Large intestine (tissue), 12 donors: ENCODE measurements at places on chromosomes 5 and 9. TPM values are rescaled to one million over a fixed set of nuclear protein-coding genes. Genes with fewer than 3 reads are reported as not detected.

DNA sequence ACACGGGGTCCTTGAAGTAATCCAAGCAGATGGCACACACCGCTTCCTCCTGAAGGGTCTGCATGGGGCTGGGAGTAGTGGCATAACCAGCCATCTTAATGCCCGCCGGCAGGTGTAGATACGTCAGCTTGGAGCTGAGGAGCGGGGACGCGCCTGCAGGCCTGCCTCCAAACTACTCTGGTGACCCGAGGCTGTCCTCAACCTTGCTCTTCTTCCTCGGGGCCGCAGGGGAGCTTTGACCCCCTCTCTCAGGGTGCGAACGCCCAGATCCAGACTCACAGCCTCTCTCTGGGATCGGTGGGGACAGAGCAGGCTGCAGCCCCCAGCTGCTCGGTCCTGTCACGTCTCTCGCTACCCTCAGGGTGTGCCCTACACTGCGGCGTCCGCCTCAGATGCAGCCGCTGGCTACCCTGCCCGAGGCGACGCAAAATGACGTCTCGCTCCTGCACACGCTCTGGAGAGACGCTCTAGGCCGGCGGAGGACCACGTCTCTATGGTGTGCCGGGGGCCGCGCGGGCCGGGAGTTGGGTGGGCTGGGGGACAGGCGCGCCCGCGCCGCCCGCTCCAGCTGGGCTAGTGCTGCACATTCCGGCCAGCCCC is at the start of gene TRIM52:
Gene TRIM52, minus strand, starts transcription at position 424 of the 600 bp plus-strand sequence. Its CDS starts 330 bp downstream, at position 94.
- peak; percentile 95 for DNase-seq

DNA sequence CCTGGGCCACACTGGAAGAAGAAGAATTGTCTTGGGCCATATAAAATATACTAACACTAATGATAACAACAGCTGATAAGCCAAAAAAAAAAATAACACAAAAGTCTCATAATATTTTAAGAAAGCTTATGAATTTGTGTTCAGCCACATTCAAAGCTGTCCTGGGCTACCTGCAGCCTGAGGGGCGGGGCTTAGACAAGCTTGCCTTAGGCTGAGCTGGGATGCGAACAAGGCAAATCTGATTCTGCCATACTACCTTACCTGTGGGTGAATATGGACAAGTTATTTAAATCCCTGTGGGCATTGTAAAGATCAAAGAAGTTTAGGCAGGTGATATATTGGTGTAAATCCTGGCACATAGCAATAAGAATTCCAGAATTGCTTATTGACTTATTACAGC is 212.3 kb upstream of the ATP10B start:
- no peak for DNase-seq

GRCh38 chr5:141493500-141494422 is 4.9 kb downstream of the PCDHGC5 start:
- DNase-seq, result no peak

DNA sequence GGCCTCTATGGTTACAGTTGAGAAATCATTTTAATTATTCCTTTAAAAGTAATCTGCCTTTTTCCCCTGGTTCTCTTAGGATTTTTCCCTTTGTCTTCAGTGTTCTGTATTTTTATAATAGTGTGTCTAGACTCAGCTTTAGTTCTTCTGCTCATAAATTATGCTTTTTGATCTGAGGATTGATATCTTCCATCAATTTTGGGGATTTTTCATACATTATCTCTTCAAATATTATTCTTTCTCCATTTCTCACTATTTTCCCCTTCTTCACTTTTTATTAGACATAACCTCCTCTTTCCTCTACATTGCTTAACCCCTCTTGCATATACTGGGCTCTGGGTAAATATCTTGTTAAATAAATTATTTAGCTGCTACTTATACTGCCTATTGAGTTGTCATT is 36.3 kb upstream of the IL13 start:
- DNase-seq, result no peak

MSX2 gene
- 1.7 TPM for polyA plus RNA-seq

GRCh38 chr9:13090628-13091027 is 188.9 kb downstream of the MPDZ start:
- no peak for DNase-seq

- DNase-seq, result no peak
Observed at GRCh38 chr9:84513473-84513872, 156.1 kb upstream of the NTRK2 start.

- DNase-seq, result peak; percentile 76
Observed at GRCh38 chr5:157143127-157143971, 684 bp upstream of the MED7 start.

WNT8A gene
- not detected for polyA plus RNA-seq

SPINK7 gene
- 0.06 TPM for polyA plus RNA-seq

GRCh38 chr9:132898051-132898450 is 19.4 kb downstream of the SPACA9 start:
- DNase-seq, result no peak

NEURL1B gene
- 13.5 TPM for polyA plus RNA-seq

DNA sequence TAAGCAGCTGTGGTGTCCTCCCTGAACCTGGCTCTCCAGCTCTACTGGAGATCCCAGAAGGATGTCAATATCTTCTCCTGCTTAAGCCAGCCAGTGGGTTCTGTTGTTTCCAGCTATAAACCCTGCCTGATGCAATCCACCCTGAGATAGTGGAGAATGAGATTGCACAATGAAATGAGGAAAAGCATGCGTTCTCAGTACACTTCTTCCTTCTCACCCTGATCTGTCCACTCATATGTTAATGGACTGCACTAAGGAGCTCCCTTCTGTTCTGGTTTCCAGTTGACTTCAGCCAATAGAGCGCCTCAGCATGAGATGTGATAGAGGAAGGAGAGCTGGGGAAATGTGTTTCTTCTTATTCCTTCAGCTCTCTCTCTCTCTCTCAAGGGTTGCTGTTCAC is 40.0 kb upstream of the CDH6 start:
- DNase-seq, result peak; percentile 70

GRCh38 chr9:122115176-122116035 is 22.3 kb upstream of the TTLL11 start:
- DNase-seq, result no peak

- DNase-seq, result no peak
Observed at GRCh38 chr9:5559659-5560058, 49.3 kb downstream of the PDCD1LG2 start.

TPPP gene
- polyA plus RNA-seq, result 8.8 TPM

- DNase-seq, result no peak
Observed at GRCh38 chr9:86351880-86352279, 2.3 kb downstream of the TUT7 start.

- peak; percentile 14 for DNase-seq
Observed at GRCh38 chr9:129347316-129348120, 169.5 kb upstream of the IER5L start.

CCL21 gene
- polyA plus RNA-seq, result 60.4 TPM

GRCh38 chr5:167489202-167489601 is 802.2 kb upstream of the WWC1 start:
- no peak for DNase-seq

- DNase-seq, result no peak
Observed at GRCh38 chr9:19386502-19387044, 6.5 kb upstream of the RPS6 start.

- DNase-seq, result no peak
Observed at GRCh38 chr5:42636425-42636824, 120.2 kb upstream of the CCDC152 start.

TNFSF8 gene
- 0.25 TPM for polyA plus RNA-seq

GRCh38 chr5:2686321-2687124 is 65.0 kb downstream of the IRX2 start:
- DNase-seq, result no peak

DNA sequence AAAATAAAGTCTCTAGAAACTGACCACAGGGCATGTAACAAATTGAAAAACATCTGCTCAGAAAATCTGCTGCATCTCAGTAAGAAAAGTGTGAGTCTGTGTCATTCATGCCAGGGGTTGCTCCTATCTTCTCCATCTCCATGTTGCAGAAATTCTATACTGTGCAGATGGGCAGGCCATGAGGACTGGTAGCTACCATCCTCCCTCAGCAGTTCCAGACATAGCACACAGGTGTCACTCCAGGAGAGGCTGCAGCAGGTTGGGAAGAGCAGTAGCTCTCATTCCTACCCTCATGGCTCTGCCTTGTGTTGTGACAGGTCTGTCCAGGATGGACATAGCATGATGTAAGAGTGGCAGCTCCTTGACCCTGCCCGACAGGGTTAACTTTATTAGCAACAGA is 173.4 kb downstream of the NDUFS4 start:
- no peak for DNase-seq

GRCh38 chr5:20605732-20606525 is 617.9 kb upstream of the CDH18 start:
- DNase-seq, result no peak

DNA sequence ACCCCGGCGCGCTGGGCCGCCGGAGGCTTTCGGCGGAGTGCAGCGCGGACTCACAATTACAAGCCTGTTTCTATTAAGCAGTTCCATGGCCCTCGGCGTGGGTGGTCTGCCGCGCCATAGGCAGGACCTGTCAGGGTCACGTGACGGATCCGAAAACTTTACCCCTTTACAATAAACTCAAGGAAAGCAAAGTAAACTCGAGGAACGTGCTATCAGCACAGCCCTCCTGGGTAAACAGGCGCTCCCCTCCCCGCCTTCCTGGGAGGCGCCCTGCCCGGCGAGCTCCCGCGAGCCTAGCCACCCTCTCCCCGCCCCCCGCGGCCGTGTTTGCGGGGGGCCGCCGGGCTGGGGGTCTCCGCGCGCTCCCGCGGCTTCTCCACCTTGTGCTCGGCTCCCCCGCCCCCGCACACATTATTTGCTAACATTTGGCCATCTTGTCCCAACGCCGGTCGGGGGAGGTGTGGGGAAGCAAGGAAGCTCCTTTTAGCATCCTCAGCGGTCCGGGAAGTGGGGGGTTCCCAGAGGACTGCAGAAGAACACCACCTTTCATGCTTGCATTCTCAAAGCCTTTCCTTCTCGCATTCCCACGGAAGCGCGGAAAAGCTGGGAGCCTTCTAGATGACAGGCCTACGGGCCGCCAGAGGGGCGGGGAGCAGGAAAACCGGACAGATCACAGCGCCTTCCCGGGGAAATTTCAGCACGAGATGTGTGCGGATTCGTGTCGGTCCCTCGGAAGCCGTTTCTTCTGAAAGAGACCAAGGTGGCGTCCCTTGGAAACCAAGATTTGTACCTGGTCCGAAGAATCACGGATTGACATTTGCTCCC is at the start of gene PTCH1:
Gene PTCH1, minus strand, starts transcription at position 238 of the 825 bp plus-strand sequence.
- DNase-seq, result peak; percentile 88

GRCh38 chr9:12085399-12085798 is 607.8 kb upstream of the TYRP1 start:
- no peak for DNase-seq

- DNase-seq, result no peak
Observed at GRCh38 chr5:163022582-163023128, 414.7 kb upstream of the CCNG1 start.

GRCh38 chr5:406041-406440 is 36.9 kb upstream of the EXOC3 start:
- DNase-seq, result no peak

DNA sequence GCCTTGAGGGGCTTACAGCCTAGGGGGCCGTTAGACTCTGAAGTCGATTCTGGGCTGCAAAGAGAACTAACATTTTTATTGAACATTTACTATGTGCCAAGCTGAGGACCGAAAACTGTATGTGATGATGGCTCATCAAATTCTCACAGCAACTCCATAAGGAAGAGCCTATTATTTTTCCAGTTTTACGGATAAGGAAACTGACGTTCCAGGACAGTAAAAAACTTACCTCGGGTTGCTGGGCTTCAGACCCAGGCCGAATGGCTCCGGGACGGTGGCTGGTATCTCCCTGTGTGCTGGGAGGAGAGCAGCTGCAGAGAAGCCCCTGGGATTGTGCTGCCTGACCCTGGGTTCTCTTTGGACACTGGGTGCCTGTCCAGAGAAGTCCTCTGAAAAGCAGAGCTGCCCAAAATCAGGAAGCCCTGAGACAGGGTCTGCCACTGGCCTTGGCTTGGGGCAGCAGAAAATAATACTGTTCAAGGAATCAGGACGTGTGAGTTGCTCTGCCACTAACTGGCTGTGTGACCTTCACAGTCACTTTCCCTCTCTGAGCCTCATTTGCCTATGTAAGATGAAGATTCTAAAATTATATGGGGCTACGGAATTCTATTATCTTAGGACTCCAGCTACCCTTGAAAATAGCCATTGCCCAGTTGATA is 116.3 kb upstream of the CPEB4 start:
- no peak for DNase-seq

DNA sequence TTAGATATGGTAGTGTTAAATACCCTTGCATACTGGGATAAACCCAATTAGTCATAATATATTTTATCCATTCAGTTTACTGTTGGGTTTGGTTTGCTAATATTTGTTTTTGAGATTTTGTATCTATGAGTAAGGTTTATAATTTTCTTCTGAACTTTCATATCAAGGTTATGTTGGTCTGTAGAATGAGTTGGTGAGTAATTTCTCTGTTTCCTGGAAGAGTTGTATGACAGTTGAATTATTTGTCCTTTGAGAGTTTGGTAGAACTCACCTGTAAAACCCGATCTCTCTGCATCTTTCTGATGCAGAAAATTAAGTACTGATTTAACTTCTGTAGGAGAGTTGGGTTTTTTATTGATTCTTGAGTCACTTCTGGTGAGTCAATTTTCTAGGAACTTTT is 20.4 kb downstream of the DDX4 start:
- no peak for DNase-seq

DNA sequence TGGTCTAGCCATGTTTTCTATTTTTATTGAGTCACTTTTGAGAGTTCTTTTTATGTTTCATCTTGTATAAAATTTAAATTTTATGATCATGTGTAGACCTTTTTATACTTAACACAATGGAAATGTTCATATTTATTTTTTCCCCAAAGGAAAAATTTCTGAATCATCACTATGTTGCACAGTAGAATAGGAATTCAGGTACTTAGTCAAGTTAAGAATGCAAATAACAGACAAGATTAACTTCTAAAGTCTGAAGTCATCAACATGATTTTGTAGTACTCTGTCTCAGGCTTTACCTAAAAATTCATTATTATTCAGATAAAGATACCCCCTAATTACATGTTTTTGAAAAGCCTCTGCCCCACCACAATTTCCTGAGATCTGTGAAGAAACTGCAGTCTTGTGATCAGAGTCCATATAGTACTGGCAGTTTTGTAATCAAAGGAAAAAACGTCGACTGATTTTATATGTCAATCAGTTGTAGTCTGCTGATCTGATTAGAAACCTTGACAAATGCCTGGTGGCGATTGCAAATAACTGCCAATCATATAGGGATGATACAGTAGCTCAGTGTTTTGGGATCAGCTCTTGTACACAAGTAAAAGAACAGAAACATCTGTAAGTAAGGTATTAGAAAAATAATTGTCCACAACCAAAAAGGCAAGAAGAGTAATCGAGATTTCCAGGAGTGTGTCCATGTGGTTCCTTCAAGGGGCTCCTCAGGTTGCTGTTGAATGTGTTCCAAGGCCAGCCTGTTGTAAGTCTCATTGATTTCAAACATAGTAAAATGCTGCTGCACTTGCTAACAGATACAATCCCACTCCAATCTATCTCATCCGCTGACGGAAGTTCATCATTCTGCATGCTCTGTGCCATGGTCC is 352.4 kb downstream of the ARRDC3 start:
- DNase-seq, result peak; percentile 50

LRRC19 gene
- 83.7 TPM for polyA plus RNA-seq

- no peak for DNase-seq
Observed at GRCh38 chr5:132364319-132364718, 5.2 kb upstream of the SLC22A5 start.

SLC44A1 gene
- polyA plus RNA-seq, result 49.8 TPM
